ENCODE measurements at places on chromosomes 6 and 20. TPM values are rescaled to one million over a fixed set of nuclear protein-coding genes. Genes with fewer than 3 reads are reported as not detected.

GPANK1 gene
- total RNA-seq: 61.2 TPM

WTAP gene
- 120 TPM for total RNA-seq

HCK gene
- 35.2 TPM for total RNA-seq

HCRTR2 gene
- 4.8 TPM for total RNA-seq

C20orf96 gene
- 6.6 TPM for total RNA-seq

PPIL4 gene
- 19.8 TPM for total RNA-seq

SULF2 gene
- total RNA-seq: 18.1 TPM

METTL24 gene
- 1.8 TPM for total RNA-seq

PPP1R18 gene
- 55.8 TPM for total RNA-seq

TUBB1 gene
- not detected for total RNA-seq

CRISP3 gene
- not detected for total RNA-seq

LST1 gene
- total RNA-seq: 29.0 TPM

CLPSL2 gene
- not detected for total RNA-seq

PROKR2 gene
- total RNA-seq: not detected

GID8 gene
- total RNA-seq: 25.0 TPM

AGER gene
- total RNA-seq: 3.7 TPM

NKAIN4 gene
- not detected for total RNA-seq

DYNLRB1 gene
- 229 TPM for total RNA-seq

PKHD1 gene
- not detected for total RNA-seq

UBR2 gene
- 31.9 TPM for total RNA-seq

DACT2 gene
- 2.7 TPM for total RNA-seq

TFAP2B gene
- 1.2 TPM for total RNA-seq

MAN1A1 gene
- 84.4 TPM for total RNA-seq

TPMT gene
- total RNA-seq: 24.6 TPM

CD24 gene
- 57.5 TPM for total RNA-seq
